ENCODE measurements at places on chromosomes 7 and 10.
A peak's percentile ranks its signal among the peaks of the same experiment; 100 is the strongest.

- DNase-seq: no peak
Measured at GRCh38 chr10:89634637-89635036, 10.4 kb downstream of the PANK1 start.

GRCh38 chr10:93775356-93775755 lies 17.6 kb downstream of the LGI1 start:
- no peak for DNase-seq

GRCh38 chr10:81865581-81865980 lies 9.4 kb upstream of the NRG3 start:
- no peak for DNase-seq

DNA sequence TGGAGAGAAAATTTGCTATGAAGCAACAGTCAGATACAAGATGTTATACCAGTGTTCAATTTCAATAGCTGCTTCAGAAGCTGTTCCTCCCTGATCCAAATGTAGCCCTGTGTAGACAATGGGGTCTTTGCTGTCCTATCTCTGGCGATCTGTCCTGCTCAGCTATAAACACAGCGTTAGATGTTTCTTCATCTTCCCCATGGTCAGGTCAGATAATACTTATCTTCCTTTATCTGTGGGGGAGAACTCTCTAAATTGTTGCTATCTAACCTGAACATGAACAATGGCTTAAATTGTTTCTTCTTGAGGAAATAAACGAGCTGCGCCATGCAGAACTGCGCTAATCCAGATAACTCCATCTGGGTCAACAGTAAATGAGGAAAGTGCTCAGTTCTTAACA lies 15.6 kb upstream of the KIAA1217 start:
- no peak for DNase-seq

- DNase-seq: no peak
Measured at GRCh38 chr7:45593877-45594276, 19.7 kb downstream of the ADCY1 start.

- DNase-seq: no peak
Measured at GRCh38 chr7:55055479-55055878, 36.7 kb downstream of the EGFR start.

GRCh38 chr10:112360308-112361270 lies 13.3 kb upstream of the ACSL5 start:
- no peak for DNase-seq

- DNase-seq: no peak
Measured at GRCh38 chr7:19284596-19285300, 139.5 kb upstream of the FERD3L start.

- no peak for DNase-seq
Measured at GRCh38 chr7:36657036-36657660, 67.1 kb downstream of the AOAH start.

DNA sequence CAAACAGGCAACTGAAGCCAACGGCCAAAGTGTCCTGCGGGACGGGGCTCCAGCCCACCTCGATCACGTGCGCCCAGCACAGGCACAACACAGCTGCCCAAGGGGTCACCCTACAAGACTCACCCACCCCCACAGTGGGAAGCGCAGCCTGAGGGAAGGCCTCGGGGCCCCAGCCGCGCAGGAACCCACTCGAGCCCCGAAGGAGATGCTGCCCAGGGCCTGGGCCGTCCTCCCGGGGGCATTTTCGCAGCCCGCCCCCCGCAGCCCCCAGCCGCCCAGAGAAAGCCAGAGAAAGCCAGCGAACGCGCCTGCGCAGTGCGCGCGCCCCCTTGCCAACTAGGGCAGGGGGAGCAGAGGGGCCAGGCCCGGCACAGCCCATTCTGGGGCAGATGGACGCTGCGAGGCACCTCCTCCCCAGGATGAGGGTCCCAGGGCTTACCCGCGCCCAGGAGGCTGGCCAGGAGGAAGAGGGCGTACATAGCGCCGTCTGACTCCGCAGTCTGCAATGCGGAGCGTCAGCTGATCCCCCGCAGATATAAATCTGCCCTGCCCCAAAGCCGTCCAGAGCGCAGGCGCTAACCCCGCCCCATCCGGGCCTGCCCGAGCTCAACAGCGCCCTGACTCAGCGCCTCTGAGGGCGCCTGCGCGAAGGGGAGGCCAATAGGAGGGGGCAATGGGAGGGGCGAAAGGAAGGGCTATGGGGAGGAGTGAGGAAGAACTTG lies at the start of gene PSAP:
Gene PSAP (minus strand): TSS at position 509 of the 722 bp plus-strand sequence. CDS start 30 bp downstream, at position 479.
- DNase-seq: peak; percentile 95

GRCh38 chr7:155644971-155645509 lies 579 bp downstream of the RBM33 start:
- peak; percentile 37 for DNase-seq

DNA sequence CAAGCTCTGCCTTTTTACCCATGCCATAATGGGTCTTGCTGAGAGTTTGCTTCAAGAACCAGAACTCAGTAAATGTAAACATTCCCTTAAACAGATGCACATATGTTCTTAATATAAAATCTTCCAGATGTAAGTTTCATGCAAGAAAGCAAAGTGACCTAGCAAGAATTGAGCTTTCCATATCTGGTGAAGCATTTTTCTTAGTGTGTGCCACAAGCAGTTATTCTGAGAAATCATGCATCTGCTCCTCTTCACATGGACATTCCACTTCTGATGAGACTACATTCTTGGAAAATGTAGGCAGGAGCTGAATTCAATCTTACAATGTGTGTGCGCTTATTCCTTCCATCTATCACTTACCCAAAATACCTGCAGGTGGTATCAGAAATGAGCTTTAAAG lies 227.8 kb upstream of the LRRTM3 start:
- DNase-seq: peak; percentile 16

DNA sequence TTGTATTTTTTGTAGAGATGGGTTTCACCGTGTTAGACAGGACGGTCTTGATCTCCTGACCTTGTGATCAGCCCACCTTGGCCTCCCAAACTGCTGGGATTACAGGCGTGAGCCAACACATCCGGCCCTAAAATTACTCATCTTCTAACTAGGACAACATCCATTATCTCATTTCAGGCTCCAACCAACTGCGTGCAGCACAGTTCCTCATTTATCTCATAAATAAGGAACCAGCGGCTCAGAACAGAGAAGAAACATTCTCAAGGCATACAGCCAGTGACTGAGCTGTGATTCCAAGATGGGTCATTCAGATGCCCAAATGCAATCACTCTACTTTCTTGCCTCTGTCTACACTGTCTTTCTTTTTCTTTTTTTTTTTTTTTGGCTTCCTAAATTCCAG lies 356.1 kb downstream of the ELMO1 start:
- no peak for DNase-seq

- DNase-seq: no peak
Measured at GRCh38 chr10:103558911-103559310, 65.4 kb downstream of the NEURL1 start.

DNA sequence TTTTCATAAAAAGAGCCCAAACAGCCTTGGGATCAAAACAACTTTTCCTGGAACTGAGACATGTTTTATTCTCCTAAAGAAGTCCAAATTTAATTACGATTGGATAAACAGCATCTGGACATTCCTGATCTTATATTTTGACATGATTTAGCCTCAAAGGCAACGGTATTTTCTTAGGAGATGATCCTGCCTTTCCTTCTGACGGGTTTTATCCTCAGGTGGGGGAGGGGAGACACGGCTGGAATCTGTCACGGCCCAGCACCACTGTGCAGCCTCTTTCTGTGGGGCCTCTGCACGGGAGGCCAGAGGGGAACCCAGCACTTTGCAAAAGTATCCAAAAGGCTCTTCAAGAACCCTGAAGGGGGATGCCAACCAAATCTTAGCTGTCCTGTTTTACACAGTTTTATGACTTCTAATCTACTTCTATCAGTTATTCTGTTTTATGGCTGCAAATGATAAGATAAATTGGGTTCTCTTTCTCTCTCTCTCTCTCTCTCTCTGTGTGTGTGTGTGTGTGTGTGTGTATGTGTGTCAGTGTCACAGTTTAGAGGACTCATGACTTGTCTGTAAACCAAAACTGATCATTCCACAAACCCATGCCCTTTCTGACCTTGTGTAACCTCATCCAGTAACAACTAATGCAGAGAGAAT lies 321.1 kb upstream of the NPVF start:
- no peak for DNase-seq

- peak; percentile 36 for DNase-seq
Measured at GRCh38 chr10:129021594-129022304, 445.3 kb upstream of the MGMT start.

DNA sequence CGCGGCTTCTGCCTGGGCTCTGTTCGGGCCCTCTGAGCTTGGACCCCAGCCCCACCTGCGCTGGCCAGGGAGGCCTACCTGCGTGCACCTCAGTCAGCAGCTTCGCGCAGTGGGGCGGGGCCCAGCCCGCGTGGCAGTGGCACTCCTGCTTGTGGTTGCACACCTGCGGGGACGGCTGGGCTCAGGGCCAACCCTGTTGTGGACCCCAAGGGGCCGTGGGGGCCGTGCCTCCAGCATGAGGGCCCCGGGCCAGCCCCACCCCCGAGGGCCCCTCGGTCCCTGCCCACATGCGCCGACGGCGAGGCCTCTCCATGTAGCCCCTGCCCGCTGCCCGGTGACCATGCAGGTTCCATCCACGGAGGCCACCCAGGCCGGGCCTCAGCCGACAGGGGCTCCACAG lies 7.3 kb downstream of the ADAM8 start:
- no peak for DNase-seq

- DNase-seq: no peak
Measured at GRCh38 chr10:56063642-56064041, 297.4 kb downstream of the ZWINT start.

DNA sequence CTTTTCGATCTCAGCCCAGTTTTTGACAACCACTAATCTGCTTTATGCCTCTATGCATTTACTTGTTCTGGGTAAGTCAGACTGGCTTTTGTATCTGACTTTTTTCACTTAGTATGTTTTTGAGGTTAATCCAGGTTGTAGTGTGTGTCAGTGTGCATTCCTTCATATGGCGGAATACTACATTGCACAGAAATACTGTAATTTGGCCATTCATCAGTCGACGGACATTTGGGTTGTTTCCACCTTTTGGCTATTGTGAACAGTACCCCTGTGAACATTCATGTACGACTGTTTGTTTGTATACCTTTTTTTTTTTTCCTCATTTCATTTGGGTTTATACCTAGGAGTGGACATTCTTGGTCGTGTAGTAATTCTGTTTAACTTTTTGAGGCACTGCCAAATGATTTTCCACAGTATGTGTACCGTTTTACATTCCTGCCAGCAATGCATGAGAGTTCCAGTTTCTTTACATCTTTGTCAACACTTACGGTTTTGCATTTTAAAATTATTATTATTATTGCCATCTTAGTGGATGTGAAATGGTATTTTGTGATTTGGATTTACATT lies 57.4 kb downstream of the MKLN1 start:
- no peak for DNase-seq

DNA sequence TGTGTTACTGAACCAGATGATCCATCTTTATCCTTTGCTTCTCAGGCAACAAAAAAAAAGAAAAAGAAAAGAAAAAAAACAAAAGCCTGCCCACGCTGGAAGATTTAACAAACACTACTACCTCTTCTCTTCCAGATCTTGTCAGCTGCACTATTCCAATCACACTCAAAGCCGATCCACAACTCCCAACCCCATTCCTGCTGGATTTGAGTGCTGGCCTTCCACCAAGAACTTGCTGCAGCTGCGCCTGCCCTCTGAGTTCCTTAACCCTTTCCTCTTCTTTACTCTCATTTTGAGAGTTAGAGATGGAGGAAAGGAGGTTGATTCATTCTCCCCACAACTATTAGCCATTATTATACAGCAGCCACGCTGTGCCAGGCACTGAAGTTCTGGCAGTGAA lies 16.0 kb upstream of the ITGA8 start:
- peak; percentile 92 for DNase-seq

- DNase-seq: no peak
Measured at GRCh38 chr10:98538472-98538871, 91.7 kb upstream of the HPS1 start.

- no peak for DNase-seq
Measured at GRCh38 chr7:39342763-39343162, 223.4 kb upstream of the YAE1 start.

GRCh38 chr7:1647961-1648672 lies 22.0 kb upstream of the ELFN1 start:
- no peak for DNase-seq

- DNase-seq: no peak
Measured at GRCh38 chr7:70319057-70319456, 720.8 kb downstream of the AUTS2 start.

- DNase-seq: no peak
Measured at GRCh38 chr7:114102131-114102530, 183.3 kb upstream of the PPP1R3A start.

DNA sequence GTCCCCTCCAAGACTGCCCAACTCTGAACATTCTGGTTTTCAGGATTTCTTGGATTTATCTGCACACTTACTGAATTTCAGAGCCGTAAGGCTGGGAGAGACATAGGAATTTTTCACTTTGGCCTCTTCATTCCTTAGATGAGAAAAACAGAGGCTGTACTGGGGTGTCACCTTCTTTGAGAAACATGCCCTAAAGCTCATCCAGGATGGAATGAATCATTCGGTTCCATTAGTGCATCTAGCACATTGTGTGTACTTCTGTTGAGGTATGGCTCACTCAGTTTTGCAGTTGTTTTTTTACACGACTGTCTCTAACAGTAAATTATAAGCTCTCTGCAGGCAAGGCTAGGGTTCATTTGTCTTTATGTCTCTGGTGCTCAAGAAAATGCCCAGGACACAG lies 383.4 kb downstream of the GATA3 start:
- DNase-seq: no peak

GRCh38 chr10:94092848-94093247 lies 99.1 kb downstream of the PLCE1 start:
- no peak for DNase-seq
